NCI-H187 treated with DMSO at 0.1 percent for 48 hours (cell line): ENCODE measurements at places on chromosomes 13 and 19.

DNA sequence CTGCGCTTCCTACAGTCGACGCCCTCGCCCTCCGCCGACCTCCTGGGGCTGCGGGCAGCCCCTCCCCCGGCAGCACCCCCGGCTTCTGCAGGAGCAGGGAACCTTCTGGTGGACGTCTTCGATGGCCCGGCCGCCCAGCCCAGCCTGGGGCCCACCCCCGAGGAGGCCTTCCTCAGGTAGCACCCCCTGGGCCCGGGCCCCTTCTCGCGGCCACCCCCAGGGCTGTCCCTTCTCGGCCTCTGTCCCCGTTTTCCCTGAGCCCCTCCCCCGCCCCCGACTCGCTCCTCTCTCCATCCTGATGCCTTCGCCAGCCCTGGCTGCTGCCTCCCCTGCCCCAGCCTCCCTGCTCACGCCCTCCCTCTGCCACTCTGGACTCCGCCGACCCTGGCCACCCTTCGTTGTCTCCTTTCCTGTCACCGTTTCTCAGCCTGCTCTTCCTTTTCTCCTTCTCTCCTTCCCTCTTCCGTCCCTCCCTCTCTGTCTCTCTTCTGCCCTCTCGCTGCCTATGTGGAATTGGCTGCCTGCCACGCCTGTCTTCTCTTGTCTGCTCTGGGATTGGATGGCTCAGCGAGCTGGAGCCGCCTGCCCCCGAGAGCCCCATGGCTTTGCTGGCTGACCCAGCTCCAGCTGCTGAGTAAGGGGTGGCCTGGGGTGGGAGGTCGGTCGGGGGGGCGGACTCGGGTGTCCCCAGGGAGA lies 11.0 kb downstream of the FUZ start:
- no peak for DNase-seq

- DNase-seq: no peak
These were observed 360.8 kb upstream of the KLHL1 start for GRCh38 chr13:70469077-70469476.

GRCh38 chr13:97884707-97885468 lies 68.6 kb upstream of the IPO5 start:
- no peak for DNase-seq

- no peak for DNase-seq
These were observed 86.5 kb downstream of the IPO5 start for GRCh38 chr13:98039964-98040363.

GRCh38 chr19:17043744-17044143 lies 17.1 kb upstream of the CPAMD8 start:
- DNase-seq: no peak

- no peak for DNase-seq
These were observed 494.9 kb downstream of the FOXO1 start for GRCh38 chr13:40171566-40171965.

- no peak for DNase-seq
These were observed 3.1 kb downstream of the ATP12A start for GRCh38 chr13:24683351-24683750.

GRCh38 chr13:29059800-29060199 lies 239.7 kb downstream of the MTUS2 start:
- DNase-seq: no peak

GRCh38 chr13:107801621-107802020 lies 413.7 kb downstream of the LIG4 start:
- DNase-seq: no peak

DNA sequence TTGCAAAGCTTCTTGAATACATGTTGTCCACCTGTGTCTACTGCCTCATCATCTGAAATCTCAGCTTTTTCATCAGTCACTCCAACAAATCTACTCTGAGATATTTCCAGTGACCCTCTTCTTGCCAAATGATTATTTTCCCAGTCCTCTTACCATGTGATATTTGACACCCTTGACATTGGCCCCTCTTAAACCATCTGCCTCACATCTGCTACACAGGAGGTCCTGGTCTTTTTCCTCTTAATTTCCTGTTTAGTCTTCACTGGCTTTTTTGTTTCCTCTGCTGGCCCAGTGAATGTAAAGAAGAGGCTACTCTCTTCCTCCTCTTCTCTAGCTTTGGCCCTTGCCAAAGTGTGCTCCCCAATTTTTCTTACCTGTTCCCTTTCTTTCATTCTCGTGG lies 218.7 kb downstream of the DNAJC15 start:
- DNase-seq: no peak

GRCh38 chr19:30022659-30023058 lies 80.6 kb downstream of the URI1 start:
- DNase-seq: no peak

GRCh38 chr13:85619321-85619720 lies 179.9 kb downstream of the SLITRK6 start:
- no peak for DNase-seq

- DNase-seq: no peak
These were observed 719.7 kb upstream of the MIR17HG start for GRCh38 chr13:90627813-90628212.

- no peak for DNase-seq
These were observed 1.9 kb downstream of the ICAM5 start for GRCh38 chr19:10291554-10292205.

GRCh38 chr13:33213797-33214196 lies 71.8 kb downstream of the STARD13 start:
- no peak for DNase-seq

- DNase-seq: no peak
These were observed 244.5 kb downstream of the DNAJC15 start for GRCh38 chr13:43267916-43268315.

GRCh38 chr19:48896191-48896720 lies 2.3 kb downstream of the TULP2 start:
- DNase-seq: no peak

GRCh38 chr19:46380690-46381089 lies 32.7 kb downstream of the CCDC8 start:
- DNase-seq: no peak

GRCh38 chr13:62847520-62847919 lies 1431.9 kb upstream of the PCDH20 start:
- no peak for DNase-seq

DNA sequence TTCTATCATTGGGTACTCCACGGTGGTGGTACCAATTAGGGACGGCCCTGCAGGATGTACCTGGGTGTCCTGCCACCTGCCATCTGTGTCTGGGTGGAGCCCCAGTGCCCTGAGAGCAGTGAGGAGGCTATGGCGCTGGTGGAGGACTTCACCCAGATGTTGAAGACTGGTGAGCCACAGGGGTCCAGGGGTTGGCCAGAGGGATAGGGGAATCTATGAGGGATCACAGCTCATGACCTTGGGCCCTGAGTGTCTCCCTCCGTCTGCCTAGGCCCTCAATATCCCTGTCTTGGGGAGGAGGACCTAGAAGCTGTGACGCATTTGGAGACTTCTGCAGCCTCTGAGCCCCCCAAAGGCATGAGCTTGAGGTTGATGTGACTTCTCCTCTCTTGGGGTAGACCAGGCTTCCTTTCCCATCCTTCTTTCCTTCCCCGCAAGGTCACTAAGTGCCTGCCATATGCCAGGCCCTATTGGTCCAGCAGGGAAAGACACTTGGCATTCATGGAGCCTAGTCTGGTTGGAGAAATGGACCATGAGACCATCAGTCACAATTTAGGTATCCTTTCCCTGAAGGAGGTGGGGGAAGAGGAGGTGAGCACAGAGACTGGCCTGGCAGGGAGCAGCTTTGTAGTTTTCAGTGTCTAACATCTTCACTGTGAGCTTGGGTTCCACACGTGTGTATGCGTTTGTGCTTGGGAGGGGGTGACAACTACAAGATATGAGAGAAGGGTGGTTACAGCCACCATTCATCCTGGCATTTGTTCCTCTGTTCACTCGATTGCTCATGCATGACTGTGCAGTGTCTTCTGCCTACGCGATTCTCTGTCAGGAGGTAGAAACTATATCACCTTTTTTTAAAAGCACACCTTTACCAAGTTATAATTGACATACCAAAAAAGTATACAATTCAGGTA lies 5.1 kb upstream of the MZF1 start:
- no peak for DNase-seq

GRCh38 chr19:38830039-38830733 lies 1.4 kb downstream of the ECH1 start:
- no peak for DNase-seq
